ENCODE measurements at places on chromosomes 5 and 9.

- no peak for DNase-seq
Measured at GRCh38 chr5:54571462-54571861, 53.9 kb downstream of the SNX18 start.

GRCh38 chr9:136300866-136301265 is 3.0 kb downstream of the CCDC187 start:
- DNase-seq, result no peak

GRCh38 chr9:98074115-98074990 is 17.8 kb downstream of the NANS start:
- DNase-seq, result no peak

DNA sequence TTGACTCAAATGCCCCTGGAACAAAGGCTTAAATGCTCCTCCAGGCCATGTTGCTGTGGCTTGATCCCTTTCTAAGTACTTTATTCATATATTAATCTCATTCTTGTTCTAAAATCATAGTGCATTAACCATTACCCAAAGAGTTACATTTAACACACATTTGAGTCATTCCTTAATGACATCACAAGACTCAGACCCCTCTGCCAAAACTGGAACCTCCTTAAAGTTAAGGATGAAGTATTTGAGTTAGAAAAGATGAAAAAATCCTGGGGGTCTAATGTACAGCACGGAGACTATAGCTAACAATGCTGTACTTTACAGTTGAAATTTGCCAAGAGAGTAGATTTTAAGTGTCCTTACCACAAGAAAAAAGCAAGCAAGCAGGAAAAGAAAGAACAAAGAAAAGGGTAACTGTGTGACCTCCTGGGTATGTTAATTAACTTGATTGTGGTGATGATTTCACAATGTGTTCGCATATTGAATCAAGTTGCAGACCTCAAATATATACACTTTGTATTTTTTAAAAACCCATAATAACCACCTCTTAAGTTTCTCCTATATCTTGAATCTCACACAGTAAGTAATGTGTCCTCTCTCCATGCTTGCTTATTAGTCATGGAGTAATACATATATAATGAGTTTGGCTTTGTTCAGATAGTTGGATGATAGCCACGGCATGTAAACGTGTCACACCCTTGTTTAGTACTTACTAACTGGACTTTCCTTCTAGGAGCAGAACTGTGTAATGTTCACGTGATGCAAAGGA is 376.9 kb downstream of the SEMA5A start:
- no peak for DNase-seq

DNA sequence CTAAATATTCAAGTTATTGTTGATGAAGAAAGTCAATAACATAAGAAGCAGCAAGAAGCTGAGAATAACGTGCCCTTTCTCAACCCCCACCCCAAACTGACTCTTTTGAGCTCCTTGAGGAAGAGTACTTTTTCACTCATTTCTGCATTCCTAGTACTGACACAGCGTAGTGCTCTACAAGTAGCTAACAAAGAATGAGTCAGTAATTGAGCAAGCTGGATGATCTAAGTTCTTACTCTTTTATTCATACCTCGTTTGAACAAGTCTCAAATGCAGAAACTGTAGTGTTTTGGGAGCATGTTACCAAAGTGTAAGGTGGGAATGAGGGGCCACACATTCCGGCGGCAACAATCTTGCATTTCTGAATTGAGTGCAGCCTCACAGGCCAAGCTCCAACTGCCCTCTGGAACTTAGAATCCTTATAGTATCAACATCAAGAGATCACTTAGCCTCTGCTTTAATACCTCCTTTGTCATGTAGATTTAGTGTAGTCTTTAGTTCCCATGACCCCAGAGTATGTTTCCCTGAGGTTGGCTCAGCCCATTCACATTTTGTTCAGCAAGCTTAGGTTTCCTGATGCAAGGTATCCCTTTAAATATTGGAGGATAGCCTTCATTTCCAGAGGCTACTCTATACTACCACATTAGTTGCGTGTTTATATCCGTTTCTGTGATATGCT is 152.0 kb downstream of the PRR16 start:
- DNase-seq, result peak; percentile 70

- no peak for DNase-seq
Measured at GRCh38 chr5:62886603-62887315, 308.1 kb downstream of the LRRC70 start.

DNA sequence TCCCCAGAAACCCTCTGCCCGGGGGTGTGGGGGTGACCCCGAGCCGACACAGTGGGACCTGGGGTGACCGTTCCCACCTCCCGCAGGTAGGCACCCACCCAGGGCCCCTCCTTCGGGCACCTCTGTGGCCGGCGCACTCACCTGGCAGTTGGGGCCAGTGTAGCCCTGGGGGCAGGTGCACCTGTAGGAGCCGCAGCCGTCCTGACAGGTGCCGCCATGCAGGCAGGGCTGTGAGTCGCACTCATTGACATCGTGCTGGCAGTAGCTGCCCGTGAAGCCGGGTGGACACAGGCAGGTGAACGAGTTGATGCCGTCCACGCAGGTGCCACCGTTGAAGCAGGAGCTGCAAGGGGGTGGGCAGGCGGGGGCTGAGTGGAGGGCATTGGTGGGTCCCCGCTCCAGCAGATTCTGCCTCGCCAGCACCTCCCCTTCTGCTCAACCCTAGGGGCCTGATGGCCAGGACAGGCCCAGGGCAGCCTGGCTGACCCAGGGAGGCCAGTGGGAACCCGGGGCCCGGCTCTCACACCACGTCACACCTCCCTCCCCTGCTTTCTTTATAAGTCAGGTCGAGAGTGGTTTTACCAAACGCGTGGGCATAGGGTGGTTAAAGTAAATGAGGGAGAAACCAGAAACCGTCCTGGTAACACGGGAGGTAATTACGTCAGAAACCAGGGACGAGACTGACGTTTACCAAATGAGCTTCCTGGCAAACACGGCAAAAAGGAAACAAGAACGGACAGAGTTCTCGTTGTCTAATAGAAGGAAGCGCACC is 26.1 kb upstream of the SEC16A start:
- DNase-seq, result no peak

- DNase-seq, result no peak
Measured at GRCh38 chr5:137693307-137693950, 42.5 kb downstream of the KLHL3 start.

- peak; percentile 20 for DNase-seq
Measured at GRCh38 chr9:38160613-38161215, 91.7 kb upstream of the SHB start.

DNA sequence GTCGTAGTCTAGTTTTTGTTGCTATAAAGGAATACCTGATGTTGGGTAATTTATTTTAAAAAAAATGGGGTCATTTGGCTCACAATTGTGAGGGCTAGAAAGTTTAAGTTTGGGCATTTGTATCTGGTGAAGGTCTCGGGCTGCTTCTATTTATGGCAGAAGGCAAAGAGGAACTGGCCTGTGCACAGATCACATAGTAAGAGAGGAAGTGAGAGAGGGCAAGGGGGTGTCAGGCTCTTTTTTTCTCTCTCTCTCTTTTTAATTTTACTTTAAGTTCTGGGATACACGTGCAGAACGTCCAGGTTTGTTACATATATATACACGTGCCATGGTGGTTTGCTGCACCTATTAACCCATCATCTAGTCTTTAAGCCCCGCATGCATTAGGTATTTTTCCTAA is 453.3 kb downstream of the DIRAS2 start:
- no peak for DNase-seq

DNA sequence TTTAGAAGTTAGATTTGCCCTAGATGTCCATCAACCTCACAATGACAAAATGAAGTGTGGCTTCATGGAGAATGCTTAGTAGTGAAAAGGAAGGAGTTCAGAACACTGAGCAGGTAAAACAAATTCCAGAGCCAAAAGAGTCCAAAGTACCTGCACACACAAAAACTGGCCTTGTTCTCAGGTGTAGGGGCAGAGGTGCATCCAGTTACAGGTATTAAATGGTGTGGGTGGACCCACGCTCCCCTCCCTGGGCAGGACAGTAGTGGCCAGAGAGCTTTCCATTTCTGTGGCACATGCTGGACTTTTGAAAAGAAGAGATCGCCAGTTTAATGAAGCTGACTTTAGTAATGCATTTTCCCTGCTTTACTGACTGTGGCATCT is 47.2 kb downstream of the SECISBP2 start:
- no peak for DNase-seq

DNA sequence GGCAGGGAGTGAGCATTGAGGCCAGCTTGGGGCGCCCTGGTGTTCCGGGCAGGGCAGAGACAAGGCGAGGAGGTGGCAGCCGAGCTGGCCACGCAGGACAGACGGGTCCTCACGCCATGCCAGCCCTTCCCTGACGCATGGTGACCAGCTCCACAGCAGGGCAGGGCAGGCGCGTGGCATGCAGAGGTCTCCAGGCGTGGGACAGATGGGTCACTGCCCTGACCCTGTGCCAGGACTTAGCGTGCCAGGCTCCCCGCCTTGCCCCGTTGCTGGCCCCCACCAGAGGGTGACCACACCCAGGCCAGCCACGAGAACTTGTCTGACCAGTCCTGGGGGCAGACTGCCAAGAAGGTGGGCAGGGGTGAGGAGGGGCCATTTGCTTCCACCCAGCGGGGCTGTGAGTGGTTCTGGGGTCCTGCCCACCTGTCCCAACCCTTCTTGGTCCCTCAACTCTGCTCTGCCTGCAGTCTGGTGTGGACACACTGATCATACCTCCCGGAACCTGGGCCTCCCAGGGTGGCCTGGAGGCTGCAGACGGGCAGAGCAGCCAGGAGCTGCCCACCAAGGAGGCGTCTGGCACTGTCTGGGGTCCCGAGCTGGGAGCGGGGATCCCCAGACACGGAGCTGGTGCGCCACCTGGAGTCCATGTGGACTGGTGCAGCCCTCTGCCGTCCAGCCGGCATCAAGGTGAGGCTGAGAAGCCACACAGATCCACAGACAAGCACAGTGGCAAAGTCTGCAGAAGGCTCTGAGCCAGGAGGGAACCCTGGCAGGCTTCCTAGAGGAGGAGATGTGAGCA is at the start of gene RNF224:
RNF224 (plus strand) TSS at position 449 of the 799 bp plus-strand sequence. CDS start 834 bp downstream, outside the sequence.
- peak; percentile 36 for DNase-seq

GRCh38 chr5:122545986-122546385 is 228.9 kb upstream of the SNX2 start:
- peak; percentile 39 for DNase-seq
